Posterior cingulate gyrus (tissue), 11 donors: ENCODE measurements at places on chromosomes 4 and X.

DNA sequence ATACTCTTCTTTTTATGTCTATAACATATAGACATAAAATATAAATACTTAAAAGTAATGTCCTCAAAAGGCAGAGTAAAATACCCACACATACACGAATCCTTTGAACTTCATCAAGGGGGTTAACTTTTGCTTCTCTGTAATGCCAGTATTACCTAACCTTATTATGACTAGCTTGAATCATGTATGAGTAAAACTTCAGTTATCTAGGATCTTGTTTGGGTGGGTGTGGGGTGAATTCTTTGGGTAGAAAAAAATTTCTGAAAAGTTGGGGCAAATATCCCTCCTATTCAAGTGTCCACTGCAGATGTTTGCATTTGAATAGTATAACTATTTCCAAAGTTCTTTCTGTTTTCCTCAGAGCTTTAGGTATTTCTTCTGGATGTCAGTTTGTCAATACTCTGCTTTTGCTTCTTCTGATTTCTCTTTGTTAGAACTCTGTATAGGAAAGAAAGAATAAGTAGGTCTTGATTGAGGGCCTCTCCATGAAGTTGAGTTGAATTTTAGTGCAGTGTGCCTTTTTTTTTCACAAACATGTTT is 173.8 kb downstream of the ADGRL3 start:
- DNase-seq = no peak

- peak; percentile 70 for DNase-seq
Observed at GRCh38 chr4:183504930-183505610, at the start of gene ING2. Gene ING2 (plus strand): TSS chr4:183505058. CDS start chr4:183505196, 138 bp downstream.

- no peak for DNase-seq
Observed at GRCh38 chr4:85772470-85772869, 297.5 kb downstream of the ARHGAP24 start.

- peak; percentile 15 for DNase-seq
Observed at GRCh38 chr4:16496501-16496900, 270.2 kb upstream of the TAPT1 start.

- DNase-seq = no peak
Observed at GRCh38 chrX:118595501-118596042, 100.0 kb downstream of the DOCK11 start.

- DNase-seq = no peak
Observed at GRCh38 chr4:73575660-73576059, 44.6 kb downstream of the RASSF6 start.

DNA sequence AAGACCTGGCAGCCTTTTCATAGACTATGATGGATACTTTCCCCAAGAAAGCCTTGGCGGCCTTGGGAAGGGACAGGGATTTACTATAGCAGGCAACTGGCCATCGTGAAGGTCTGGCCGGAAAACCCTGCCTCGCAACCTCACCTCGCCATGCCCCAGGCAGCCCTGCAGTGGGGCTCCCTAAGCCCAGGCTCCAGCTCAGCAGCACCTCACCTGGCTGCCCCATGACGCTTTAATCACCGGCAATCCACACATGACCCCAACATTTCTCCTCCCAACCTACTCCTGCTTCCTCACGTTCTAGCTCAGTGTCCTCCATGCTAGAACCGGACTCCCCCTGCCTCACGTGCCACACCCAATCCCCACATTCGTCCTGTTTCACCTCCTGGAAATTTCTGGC is 82.4 kb downstream of the NSUN7 start:
- DNase-seq = no peak

DNA sequence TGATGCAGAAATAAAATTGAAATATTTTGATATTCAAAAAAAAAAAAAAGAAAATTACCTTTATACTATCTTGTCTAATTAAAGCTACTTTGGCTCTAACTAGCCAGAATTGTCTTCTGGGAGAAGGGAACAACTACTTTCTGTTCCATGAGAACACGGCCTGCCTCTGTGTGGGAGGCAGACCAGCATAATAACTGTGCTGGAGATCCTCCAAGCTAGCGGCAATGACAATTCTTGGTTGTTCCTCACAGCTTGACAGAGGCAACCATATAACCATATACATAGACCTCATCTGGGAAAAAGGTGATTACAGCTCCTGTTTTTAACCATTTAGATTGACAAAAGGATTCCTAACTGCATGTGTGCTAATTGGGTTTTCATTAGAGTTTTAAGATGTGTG is 95.7 kb downstream of the RBMX2 start:
- peak; percentile 57 for DNase-seq

DNA sequence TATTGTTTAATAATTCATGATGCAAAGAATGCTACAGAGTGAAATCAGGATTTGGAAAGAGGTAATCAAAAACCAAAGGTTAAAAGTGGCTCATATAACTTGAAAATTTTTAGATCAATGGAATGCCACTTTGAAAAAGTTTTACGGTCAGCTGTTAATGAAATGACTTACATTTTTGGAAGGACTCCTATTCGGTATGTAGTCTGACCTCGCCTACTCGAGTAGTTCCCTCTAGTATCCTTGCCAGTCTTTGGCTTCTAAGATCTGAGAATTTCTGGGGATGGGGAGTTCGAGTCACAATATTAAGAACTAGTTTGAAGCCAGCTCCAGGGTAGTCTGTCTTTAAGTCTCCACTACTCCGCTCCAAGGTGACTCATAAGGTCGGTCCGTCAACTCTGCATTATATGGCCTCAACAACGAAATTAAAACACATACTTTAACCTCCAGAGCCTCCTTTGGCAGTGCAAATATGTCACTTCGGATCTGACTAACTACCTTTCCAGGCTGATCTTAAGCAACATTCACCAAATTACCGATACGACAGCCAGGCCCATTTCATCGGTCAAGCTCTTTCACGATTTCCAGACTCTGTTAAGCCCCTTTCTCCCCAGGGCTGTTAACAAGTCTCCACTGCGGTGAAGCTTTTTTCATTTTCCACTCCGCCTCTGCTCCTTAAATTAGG is 733 bp upstream of the NAA15 start:
- DNase-seq = no peak
